Non-pigmented ciliary epithelial cell (primary cell): ENCODE measurements at places on chromosomes 1 and 21.

GRCh38 chr1:30166174-30166573, 557.2 kb downstream of the MATN1 start:
- no peak for DNase-seq

GRCh38 chr1:45510036-45510971, 10.2 kb downstream of the MMACHC start:
- DNase-seq = no peak

DNA sequence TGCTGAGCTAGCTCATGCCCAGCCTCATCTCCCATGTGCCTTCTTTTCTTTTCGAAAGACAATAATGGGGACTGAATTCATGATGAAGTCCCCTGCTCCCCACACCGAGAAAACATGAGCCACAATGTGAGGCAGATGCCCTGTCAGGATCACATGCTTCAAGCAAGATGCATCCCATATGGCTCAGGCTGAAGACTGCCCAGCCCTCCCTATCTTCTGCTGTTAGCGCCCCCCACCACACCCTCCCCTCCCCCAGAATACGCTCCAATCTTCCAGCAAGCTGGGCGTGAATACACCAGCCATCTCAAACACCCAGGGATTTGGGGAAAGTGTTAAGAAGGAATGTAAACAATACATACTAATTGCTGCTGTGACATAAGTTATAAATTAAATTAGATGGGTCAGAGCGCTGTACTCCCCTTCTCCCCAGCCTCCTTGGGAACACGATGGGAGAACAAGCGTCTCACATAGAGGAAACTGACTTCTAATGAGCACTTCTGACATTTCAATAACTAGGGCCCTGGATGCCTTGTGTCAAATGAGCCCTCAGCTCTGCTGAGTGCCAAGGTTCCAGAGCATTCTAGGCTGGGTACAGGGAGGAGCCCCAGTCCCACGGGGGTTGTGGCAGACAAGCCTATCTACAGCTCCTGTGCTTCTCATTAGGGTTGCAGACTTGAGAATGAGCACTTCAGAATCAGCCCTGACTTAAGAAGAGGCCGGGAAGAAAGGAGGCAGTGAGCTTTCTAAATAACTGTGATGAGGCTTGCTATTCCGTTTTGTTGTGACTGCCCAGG, 55.6 kb downstream of the TNR start:
- no peak for DNase-seq

GRCh38 chr21:41956926-41957729, 3.3 kb upstream of the C2CD2 start:
- peak; percentile 46 for DNase-seq

DNA sequence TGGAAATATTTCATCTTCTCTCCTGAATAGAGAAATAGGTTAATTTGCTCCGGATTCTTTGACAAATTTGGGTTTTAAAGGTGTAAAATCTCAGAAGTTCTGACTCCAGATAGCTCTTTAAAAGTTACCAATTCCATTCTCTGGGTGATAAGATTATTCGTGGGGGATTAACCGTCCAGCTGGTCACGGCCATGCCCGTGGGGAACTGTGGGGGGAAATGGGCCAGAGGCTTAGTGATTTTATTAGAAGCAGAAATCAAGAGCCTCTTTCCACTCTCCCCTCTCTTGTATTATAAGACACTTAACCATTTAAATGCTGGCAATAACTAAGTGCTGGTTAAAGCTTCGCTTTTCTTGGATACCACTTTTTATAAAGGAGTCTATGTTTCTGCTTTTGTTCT, 376.4 kb upstream of the KAZN start:
- DNase-seq = no peak

DNA sequence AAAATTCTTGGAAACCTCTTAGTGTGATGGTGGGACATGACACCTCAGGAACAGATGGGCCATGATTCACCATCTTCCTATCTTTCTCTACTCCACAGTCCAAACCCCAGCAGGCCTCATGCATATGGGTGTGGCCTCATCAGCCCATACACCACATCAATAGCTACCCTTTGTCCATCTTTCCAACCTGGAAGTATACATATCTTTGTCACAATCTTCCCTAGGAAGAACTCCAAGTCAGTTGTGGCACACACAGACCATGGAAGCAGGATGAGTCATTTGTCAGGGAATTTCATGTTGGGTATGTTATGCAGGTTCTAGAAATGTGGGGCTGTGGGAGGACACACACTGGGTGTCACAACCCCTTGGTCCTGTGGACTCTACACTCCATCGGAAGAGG, 30.5 kb upstream of the CLCA4 start:
- no peak for DNase-seq

DNA sequence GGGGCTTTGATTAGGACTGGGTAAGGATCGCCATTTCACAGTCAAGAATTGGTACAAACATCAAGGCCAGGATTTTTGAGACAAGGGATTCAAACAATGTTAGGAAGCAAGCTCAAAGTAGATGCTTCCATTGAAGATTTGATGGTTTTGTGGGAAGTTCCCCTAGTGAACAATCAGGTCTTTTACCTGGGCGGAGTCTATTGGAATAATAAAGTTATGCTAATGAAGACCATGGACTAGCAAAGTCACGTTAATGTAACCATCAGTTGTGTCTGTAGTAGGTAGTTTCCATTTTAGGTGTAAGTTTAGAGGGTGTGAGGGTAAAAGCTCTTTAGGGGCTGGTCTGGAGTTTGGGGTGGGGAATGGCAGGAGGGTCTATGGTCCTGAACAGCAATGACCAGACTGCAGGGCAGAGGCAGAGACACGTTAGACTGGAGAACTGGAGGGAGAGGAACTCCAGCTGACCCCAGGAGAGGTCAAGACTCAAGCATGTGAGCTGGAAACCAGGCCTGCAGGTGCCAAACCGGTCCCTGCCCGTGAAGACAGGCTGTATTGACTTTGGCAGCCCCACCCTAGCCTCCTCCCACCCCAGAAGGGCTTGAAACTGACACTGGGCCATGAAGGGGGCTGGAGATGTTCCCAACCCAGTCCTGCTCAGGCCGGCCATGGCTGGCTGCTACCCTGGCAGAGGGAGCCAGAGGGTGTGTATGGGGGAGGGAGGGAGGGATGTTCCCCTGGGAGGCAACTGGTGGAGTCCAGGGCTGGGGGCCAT, 36.0 kb upstream of the GPR37L1 start:
- DNase-seq = no peak

DNA sequence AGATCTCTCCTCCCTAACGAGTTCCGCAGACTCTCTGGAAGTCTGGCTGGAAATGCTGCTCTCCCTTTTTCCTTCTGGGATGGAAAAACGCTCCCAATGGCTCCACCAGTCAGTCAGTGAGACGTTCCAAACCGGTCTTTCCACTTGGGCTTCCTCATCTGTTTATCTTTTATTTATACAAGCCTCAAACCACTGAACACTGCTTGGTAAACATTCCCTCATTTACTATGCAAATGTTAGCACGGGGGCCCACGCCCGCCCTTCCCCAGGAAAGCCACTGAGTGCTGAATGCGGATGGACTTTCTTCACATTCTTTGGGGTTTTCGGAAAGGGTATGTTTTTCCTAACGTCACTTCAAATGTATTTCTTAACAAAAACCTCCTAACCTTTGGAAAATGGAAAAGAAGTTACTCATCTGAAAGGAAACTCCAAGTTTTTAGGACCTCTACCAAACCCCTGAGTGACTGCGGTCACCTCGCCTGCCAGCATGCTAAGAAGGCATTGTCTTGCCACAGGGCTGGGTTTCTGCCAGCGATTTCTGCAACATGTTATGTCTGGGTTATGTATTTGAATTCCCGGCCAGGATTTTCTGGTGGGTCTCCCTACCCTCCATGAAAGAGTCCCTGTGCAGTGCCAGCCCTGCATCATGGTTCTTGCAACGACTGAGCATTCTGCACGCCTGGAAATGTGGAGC, 14.0 kb upstream of the UMODL1 start:
- peak; percentile 28 for DNase-seq

GRCh38 chr1:246597340-246597739, 31.1 kb downstream of the CNST start:
- DNase-seq = no peak

DNA sequence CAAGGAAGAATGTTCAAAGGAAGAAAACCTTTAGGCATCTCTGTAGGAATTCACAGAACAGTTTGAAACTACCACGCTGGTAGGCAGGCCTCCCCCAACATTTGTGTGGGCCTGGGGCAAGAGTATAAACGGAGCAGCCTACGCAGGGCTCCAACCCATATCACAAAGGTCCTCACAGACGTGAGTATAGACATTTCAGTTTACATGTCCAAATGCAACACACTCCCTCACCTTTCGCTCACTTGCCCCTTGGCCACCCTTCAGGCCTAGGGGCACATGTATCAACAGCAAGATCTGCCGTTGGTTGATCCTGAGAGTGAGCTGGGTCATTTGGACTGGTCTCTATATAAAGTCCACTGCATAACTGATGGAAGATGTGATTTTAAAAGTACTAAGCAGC, 133.3 kb downstream of the ACBD6 start:
- no peak for DNase-seq

DNA sequence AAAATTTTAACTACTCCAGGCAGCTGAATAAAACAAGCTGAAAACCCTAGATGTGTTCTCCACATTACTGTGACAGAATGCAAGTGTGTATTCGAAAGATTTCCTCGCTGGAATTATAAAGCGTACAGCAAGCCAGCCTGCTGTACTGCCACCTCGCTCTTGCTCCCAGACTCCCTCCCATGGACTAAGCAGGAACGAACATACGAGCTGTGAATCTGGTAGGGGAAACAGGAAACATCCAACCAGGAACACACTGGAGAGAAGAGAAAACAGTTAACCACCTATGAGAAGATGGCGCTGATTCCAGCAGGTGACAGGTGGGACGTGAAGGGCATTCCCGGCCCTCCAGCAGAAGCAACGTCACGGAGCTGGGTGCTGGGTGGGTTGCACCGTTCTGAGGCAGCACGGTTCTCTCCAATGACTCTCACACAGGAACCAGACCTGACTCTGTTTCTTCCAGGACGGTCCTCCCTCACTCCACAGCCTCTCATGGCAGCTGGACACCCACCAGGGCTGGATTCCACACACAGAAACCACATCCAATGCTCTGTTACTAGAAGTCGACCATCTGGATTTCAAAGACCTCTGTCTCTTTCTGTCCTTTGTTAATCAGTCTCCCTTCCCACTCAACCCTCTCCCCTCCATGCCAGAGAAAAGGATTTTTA, 219.2 kb downstream of the RERE start:
- no peak for DNase-seq

- DNase-seq = no peak
Observed at GRCh38 chr1:151935154-151935553, 25.8 kb upstream of the THEM4 start.

GRCh38 chr1:161495490-161495889, 9.8 kb upstream of the FCGR2A start:
- no peak for DNase-seq

DNA sequence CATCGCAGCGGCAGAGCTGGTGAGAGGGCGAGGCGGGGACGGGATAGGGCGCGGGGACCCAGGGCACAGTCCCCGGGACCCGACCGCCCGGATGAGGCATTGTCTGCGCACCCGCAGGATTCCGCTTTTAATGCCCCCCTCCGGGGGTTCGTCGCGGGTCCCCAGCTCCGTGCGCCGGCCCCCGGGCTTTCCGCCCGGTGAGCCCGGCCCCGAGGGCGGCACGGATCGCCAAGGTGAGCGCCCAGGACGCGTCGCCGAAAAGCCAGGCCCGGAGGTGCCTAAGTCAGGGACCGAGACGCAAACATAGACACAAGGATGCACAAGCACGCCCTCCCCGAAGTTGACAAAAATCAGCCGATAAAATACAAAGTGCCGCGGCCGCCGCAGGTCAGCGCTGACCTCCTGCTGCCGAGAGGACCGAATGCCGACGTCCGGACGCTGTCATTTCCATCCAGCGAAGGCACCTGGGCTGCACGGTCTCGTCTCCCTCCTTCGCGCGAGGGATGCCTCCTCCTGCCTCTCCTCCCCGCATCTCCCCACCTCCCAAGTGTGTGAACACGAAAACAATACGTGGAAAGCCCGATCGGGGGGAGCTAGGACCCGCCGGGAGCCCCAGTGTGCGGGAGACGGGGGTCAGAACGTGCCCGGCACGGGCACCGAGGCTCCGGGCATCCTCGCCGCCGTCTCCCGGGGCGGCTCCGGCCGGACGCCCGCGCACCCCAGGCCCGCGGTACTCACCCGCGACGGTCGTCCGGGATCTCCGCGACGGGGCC, 101.1 kb upstream of the SOD1 start:
- DNase-seq = no peak

DNA sequence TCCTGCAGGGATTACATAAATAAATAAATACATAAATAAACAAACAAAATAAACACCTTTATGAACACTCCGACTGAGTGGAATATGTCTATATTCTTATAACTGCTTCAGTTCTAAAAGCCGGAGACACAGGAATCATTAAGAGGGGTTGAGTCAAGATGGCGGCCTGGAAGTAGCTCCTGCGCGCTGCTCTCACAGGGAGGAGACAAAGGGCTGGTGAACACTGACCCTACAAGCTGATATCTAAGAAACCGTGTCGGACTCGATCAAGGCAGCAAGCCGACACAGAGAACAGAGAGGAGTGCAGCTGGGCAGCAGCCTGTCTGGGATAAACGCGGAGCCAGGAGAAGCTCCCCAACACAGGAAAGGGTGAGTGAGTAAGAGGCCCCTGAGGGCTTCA, 1098.6 kb upstream of the NCAM2 start:
- DNase-seq = no peak

DNA sequence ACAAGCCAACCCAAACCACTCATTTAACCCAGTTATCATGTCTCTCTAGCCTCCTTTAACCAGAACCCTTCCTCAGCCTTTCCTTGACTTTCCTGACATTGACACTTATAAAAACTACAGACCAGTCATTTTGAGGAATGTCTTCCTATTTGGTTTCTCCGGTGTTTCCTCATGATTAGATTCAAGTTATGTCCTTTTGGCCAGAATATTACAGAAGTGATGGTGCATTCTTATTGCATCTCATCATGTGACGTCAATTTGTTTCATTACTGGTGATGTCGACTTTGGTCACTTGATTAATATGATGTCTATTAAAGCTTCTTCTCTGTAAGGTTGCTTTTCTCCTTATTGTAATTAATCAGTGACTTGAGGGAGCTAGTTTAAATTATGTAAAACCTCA, 6.1 kb upstream of the RCSD1 start:
- no peak for DNase-seq

DNA sequence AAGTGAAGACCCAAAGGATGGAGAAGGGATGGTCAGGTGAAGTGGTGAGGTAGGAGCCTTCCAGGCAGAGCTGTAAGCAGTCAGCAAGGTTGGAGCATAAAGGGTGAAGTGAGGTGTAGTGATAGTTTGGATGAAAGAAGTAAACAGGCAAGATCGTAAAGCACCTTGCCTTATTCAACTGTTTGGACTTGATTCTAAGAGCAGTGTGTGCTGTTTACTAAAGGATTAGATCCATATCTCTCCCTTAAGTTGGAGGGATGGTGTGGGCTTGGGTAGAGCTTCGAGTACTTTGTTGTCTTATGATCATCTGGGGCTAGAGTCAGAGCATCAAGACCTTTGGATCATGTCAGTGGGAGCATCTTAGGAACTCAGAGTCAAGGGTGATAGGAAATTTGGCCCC, 39.8 kb upstream of the CD34 start:
- DNase-seq = no peak

- DNase-seq = no peak
Observed at GRCh38 chr1:211895126-211895759, 64.7 kb upstream of the LPGAT1 start.
